IPS-NIHi11 (cell line): ENCODE measurements at places on chromosomes 4 and X.

- DNase-seq, result no peak
Measured at GRCh38 chr4:152719801-152720556, 40.2 kb upstream of the TMEM154 start.

GRCh38 chrX:154396973-154397887, 947 bp upstream of the RPL10 start:
- peak; percentile 49 for DNase-seq

- DNase-seq, result no peak
Measured at GRCh38 chrX:150227321-150227860, 135.7 kb upstream of the MAMLD1 start.

DNA sequence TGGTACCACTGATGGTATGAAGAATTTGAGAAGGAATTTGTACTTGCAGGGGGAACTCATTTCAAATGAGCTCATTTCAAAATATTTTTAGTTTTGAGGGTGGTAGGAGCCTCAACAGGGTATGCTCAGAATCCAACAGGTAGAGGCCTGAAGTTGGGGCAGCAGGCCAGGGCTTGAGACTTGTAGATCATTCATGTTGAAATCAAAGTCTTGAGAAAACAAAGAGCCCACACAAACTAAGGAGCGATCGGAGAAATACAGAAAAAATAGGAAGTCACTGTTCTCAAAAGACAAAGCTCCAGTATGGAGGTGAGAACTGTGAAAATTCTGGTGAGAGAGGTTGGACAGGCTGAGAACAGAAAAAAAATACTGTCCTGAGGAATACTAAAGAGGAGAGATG, 979 bp upstream of the SLC9A6 start:
- no peak for DNase-seq

GRCh38 chr4:10810411-10810810, 125.8 kb upstream of the CLNK start:
- no peak for DNase-seq

DNA sequence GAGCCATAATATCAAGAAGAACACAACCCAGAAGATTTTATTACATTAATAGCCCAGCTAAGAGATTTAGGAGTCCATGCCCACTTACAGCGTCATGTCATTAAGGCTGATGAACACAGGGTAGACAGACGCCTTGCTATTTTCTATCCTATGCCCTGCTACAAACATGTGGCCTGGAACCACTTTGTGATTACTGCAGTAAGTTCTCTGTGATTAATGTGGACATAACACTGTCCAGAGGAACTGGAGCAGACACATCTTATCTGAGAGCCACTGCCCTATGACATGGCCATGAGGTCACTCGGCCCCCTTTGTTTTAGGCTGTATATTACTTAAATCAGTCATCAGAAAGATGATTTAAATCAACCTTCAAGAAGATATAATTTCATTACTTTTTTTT, 211.7 kb downstream of the MAML3 start:
- DNase-seq, result no peak
